Esophagus mucosa (tissue), 1 donor: ENCODE measurements at places on chromosomes 4 and X.
A peak's percentile ranks its signal among the peaks of the same experiment; 100 is the strongest.

- ATAC-seq = peak; percentile 80
These were observed 54.7 kb downstream of the SMARCAD1 start for GRCh38 chr4:94262163-94263016.

DNA sequence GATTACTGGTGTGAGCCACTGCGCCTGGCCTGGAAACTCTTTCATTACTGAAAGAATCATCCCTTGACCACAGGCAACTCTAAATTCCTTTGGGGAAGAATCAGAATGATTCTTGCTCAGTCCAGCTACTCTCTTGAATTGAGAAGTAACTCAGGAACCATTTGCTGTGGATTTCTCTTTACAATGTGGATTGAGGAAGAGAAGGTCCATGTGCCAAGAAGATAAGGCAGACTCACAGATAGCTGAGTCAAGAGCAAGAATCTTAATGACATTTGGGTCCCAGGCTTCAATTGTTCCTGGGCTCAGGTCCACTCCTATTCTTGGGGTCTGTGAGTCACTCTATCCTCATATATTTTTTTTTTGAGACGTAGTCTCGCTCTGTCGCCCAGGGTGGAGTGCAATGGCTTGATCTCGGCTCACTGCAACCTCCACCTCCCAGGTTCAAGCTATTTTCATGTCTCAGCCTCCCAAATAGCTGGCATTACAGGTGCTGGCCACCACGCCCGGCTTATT, 6.2 kb upstream of the MGARP start:
- no peak for ATAC-seq

DNA sequence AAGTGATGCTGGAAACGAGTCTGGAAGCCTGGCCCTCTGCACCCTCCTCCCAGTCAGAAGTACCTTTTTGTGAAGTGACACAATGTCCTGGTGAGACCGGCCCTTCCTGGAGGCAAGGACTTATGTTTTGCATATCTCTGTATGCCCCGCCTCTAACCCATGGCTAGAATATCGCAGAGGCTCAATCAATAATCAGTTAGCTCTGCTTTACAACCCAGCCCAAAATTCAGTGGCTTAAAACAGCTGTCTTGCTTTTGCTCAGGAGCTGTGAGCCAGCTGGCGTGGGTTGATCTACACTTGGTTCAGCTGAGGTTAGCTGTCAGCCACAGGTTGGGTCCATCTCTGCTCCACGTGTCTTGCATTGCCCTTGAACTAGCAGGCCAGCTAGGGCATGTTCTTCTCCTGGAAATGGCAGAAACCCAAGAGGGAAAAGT, 98.8 kb upstream of the METTL14 start:
- ATAC-seq = peak; percentile 66

DNA sequence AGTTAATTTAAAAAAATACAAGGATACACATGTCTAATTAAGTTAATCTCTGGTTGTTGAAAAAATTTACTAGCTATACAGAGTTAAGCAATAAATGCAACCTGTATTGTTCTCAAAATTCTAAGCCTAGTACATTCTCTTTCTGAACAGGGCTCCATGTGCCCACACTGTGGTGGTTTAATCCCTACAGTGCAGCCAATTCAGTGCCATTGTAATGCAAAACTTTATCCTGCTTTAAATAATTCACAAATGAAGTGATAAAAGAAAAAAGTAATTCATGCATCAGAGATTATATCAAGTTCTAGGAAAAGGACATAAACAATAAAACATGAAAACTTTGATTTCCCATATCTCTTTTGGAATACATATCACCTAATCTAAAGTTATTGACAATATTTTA, 1089.2 kb downstream of the C4orf33 start:
- ATAC-seq = no peak

- peak; percentile 14 for ATAC-seq
These were observed 480 bp upstream of the RADX start for GRCh38 chrX:106611317-106611678.

- no peak for ATAC-seq
These were observed 202.7 kb upstream of the KLF3 start for GRCh38 chr4:38461342-38461741.

- no peak for ATAC-seq
These were observed 10.2 kb downstream of the DUSP9 start for GRCh38 chrX:153657161-153657560.

DNA sequence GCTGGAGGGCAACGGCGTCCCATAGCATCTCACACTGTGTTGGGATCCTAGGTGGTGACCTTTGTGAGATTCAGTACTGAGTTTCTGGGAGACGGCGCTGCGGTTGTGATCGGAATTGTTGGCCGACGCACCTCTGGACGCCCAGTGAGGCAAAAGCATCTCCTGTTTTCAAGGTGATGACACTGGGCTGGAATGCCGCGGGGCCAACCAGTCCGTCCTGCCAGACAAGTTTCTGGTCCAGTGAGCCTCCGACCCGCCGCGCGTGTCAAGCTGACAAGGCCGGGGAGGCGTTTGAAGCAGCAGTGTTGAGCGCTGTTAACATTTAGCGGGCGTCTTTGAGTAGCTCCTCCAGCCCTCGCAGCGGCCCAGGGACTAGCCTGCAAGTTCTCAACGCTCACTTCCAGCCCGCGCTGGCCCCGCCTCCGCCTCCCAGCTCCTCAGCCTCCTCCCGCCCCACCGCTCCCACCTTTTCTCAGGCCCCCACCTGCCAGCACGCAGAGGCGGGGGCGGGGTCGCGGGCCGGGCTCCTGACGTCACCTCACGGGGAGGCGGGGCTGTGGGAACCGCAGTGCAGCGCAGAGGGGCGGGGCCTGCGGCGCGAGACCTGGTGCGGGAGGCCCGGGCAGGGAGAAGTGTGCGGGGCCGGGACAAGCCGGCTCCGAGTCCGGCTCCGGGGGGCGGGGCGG, 482 bp upstream of the CDS1 start:
- peak; percentile 96 for ATAC-seq

DNA sequence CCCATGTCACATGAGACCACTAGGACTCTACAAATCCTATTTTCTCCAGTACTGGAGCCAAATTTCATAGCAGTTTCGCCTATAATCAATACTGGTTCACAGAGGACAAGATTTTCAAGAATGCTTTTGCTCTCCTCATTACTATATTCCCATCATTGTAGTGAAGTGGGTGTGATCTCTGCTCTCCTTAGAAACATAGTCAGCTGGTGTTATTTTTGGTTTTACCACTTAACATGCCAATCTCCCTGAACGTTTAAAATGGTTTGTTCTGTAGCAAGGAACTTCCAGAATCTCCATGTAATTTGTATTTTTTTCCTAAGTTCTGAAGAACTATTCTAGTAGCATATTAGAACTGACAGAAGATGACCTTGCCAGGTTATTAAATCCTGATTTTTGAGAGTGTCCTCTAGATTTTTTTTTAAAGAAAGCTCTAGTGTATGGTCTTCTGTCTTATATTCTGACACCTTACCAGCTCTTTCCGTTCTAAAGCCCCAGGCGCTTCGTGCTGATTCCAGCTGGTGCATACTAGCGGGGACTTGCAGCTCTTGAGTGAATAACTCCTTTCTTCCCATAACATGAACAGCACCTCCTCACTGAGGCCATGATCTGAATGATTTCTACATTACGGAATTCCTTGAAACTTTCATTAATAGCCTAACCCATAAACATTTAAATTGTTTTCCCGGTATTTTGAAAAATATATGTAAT, 1372.9 kb downstream of the TECRL start:
- ATAC-seq = no peak

DNA sequence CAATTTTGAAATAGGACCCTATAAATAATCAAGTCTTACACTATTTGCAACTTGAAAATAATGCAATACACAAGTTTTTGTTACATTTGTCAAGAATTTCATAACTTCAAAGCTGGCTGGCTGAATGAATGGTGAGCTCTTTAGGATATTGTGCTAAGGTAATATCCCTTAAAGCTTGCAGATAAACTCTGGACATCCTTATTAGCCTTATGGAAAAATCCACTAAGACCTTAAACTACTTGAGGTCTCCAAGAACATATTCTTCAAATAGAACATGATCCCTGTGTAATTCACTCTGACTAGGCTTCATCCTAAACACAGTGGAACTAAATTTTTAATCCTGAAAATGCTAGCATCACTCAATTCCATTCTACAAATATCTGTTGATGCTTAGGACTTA, 199.3 kb downstream of the PACRGL start:
- no peak for ATAC-seq

DNA sequence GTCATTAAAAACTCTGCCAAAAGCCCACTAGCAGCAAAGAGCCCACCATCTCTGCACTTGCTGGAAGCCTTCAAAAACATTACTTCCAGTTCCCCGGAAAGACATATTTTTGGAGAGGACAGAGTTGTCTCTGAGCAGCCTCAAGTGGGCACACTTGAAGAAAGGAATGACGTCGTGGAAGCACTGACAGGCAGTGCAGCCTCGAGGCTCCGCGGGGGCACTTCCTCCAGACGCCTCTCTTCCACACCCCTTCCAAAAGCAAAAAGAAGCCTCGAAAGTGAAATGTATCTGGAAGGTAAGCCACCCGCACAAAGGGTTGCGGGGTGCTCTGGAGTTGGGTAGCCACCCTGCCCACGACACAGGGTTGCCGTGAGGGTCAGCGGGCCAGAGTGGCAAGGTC, 25.9 kb downstream of the OFD1 start:
- no peak for ATAC-seq

GRCh38 chr4:10917566-10917965, 233.0 kb upstream of the CLNK start:
- no peak for ATAC-seq

- no peak for ATAC-seq
These were observed 567.7 kb downstream of the MAGEB5 start for GRCh38 chrX:26783512-26784225.

DNA sequence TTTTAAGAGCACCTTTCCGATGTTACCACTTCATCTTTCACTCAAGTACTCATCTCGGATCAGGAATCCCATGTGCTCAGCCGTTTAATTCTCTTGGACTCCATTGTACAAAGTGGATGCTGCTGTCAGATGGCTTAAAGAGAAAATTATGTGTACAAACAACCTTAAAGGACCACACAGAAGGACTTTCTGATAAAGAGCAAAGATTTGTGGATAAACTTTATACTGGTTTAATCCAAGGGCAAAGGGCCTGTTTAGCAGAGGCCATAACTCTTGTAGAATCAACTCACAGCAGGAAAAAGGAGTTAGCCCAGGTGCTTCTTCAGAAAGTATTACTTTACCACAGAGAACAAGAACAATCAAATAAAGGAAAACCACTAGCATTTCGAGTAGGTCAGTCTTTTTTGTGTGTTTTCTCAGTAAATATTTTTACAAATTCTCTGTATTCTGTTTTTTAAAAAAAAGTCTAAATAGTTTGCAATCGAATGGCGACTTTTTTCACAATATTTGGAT, 20.1 kb downstream of the MMAA start:
- no peak for ATAC-seq

DNA sequence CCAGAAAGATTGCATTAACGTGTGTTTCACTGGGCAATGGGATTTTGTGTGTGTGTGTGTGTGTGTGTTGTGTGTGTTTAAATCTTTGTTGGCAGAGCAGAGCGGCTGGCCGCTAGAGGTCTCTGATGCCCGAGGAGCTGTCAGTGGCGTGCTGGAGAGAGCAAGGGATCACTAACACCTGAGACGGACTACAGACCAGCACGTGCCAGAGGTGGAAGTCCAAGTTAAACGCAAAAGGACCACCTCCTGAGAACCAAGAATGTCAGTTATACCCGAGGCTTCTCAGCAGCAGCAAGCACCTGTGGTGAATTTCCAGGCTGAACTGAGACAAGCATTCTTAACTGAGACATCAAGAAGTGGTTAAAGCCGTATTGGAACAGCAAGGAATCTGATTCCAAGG, 9.0 kb upstream of the SLC25A14 start:
- ATAC-seq = peak; percentile 63

DNA sequence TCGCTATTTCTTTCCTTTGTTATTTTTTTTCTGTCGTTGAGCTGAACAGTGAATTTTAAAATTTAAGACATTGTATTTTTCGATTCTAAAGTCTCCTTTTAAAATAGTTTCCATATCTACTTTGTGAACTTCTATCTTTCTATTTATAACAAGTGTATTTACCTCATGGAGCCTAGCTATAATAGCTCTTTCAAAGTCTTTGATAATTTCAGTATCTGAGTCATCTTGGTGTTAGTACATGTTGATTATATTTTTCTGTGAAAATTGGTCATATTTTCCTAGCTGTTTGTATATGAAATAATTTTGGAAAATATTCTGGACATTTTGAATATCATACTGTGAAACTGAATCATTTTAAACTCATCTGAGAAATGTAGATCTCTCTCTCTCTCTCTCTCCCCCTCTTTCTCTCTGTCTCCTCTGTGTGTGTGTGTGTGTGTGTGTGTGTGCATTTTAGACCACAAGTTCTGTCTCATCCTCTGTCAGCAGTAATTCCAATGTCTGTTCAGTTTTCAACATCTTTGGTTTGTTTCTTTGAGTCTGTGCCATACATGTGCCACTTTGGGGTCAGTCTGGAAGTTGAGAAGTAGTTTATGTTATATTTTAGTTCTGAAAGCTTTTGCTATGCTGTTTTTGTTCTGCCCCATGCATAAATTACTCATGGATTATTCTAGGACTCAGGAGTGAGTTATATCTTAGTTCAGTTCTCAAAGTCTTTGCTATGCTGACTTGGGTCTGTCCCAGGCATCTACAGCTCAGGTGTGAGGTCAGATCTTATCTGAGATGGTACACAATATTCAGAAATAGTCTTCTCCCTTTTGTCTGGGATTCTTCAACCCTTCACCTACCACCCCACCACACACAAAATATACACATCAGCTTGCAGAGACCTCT, 366.4 kb upstream of the CASK start:
- no peak for ATAC-seq

GRCh38 chrX:41026702-41027078, 58.6 kb upstream of the USP9X start:
- no peak for ATAC-seq

GRCh38 chr4:175290401-175290800, 372.2 kb downstream of the ADAM29 start:
- ATAC-seq = no peak

- ATAC-seq = no peak
These were observed 16.6 kb downstream of the S100G start for GRCh38 chrX:16666541-16666940.

- ATAC-seq = no peak
These were observed 526.4 kb upstream of the PRKX start for GRCh38 chrX:4239650-4240540.

DNA sequence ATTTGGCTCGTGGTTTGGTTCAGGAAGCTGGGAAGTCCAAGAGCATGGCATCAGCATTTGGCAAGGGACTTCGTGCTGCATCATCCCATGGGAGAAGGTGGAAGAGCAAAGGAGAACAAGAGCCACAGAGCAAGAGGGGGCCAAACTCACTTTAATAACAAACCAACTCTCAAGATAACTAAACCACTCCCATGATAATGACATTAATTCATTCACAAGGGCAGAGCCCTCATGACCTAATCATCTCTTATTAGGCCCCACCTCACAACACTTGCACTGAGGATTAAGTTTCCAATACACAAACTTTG, 113.4 kb upstream of the ATXN3L start:
- no peak for ATAC-seq

GRCh38 chrX:84188320-84188834, 378 bp upstream of the RPS6KA6 start:
- peak; percentile 23 for ATAC-seq
